ENCODE measurements at places on chromosomes 4 and X.

DNA sequence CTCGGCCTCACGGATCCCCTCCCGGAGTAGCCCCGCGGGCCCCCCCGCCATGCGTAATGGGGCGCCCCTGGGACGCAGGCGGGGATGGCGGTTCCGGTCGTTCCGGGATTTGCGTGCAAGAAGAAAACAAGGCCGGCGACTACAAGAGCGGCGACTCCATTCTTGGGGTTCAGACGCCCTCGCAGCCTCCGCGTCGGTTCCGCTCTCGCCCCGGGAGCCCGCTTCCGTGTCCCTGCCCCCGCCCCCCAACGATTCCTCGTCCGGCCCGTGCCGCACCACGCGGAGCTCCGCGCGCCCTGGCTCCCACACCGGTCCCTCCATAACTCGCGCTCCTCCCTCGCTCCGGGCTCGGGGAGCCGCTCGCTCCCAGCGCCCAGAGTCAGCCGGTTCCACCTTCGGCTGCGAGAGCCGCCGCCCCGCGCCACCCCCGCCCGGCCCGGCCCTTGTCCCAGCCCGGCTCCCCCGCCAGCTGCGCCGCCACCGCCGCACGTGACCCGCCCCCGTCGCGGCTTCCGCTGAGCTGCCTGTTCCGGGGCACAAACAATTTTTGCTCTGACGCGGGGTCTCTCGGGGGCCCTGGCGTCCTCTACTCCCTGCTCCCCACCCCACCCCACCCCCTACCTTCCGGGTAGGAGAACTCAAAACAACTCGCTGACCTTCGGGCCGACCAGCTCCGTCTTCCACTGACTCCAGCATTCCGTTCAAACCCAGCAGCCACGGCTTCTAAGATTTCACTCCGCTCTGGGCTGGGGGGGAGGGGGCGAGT, 78.8 kb upstream of the BCOR start:
- DNase-seq: peak; percentile 72

DNA sequence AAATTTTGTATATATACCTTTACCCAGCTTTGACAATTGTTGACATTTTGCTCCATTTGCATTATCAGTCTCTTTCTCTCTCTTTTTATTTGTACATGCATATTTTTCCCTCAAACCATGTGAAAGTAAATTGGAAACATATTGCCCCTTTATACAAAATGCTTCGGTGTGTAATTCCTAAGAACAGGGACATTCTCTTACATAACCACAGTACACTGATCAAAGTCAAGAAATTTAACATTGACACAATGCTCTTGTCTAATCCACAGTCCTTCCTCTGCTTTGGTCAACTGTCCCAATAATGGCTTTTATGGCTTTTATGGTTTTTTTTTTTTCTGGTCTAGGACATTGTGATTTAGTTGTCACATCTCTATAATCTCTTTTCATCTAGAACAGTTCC, 9.5 kb upstream of the SMS start:
- no peak for DNase-seq

DNA sequence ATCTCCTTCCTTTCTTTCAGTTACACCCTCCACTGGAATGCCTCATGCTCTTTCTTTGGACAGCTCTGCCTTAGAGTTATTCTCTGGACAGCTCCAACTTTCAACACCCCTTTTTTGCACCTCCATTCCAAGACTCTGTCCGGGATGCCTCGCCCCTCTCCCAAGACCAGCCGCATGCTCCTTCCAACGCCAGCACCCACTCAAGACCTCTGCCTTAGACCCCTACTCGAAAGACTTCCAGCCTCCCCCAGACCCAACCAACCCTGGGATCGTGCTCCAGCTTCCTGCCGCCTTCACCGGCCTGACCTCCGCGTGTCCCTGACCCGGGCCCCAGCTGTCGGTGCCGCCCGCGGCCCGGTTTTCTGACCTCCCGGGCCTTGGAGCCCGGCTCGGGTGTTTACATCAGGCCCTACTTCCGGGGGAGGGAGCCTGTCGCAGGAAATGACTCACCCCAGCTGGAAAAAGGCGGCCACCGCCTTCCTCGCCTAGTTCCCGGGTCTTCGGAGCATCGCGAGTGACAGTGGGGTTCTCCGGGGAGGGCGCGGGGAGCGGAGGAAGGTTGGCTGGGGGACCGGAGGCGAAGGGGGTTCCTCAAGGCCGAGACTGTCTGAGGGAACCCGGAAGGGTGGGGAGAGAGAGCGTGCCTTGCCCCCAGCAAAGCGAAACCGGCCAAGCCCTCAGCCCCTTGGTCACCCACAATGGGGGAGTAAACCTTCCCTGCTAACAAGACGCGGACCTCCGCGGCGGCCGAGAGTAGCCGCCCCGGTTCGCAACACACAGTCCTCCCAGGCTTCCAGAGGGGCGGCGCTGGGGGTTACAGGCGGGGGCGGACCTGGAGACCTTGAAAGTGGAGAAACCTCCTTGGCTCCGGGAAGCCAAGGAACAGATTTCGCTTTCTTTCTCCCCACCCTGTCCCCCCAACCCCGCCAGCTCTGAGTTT, at the start of gene WDR45:
TSS of gene WDR45 (minus strand) at position 399 of the 940 bp plus-strand sequence. CDS start 1,792 bp downstream, outside the sequence.
- peak; percentile 60 for DNase-seq

DNA sequence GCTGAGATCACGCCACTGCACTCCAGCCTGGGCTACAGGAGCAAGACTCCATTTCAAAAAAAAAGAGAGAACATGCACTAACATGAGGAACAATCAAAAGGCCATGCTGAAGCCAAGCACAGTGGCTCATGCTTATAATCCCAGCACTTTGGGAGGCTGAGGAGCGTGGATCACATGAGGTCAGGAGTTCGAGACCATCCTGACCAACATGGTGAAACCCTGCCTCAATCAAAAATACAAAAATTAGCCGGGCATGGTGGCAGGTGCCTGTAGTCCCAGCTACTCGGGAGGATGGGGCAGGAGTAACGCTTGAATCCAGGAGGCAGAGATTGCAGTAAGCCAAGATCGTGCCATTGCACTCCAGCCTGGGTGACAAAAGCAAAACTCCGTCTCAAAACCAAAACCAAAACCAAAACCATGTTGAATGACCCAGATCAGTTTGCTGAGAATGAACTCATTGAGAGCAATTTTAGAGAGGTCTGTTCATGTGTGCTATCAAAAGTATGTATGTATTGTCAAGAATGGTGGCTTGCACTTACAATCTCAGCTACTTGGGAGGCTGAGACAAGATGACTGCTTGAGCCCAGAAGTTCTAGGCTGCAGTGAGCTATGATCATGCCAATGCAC, 44.8 kb downstream of the PDS5A start:
- no peak for DNase-seq

GRCh38 chr4:61853041-61853440, 652.9 kb downstream of the ADGRL3 start:
- no peak for DNase-seq

GRCh38 chrX:133511041-133511440, 95.8 kb upstream of the GPC4 start:
- no peak for DNase-seq

GRCh38 chr4:184680698-184681097, 31.2 kb downstream of the PRIMPOL start:
- no peak for DNase-seq

- DNase-seq: no peak
These were observed 4.3 kb upstream of the SHROOM3 start for GRCh38 chr4:76430519-76431388.

GRCh38 chrX:40156470-40157227, 58.9 kb upstream of the BCOR start:
- no peak for DNase-seq

DNA sequence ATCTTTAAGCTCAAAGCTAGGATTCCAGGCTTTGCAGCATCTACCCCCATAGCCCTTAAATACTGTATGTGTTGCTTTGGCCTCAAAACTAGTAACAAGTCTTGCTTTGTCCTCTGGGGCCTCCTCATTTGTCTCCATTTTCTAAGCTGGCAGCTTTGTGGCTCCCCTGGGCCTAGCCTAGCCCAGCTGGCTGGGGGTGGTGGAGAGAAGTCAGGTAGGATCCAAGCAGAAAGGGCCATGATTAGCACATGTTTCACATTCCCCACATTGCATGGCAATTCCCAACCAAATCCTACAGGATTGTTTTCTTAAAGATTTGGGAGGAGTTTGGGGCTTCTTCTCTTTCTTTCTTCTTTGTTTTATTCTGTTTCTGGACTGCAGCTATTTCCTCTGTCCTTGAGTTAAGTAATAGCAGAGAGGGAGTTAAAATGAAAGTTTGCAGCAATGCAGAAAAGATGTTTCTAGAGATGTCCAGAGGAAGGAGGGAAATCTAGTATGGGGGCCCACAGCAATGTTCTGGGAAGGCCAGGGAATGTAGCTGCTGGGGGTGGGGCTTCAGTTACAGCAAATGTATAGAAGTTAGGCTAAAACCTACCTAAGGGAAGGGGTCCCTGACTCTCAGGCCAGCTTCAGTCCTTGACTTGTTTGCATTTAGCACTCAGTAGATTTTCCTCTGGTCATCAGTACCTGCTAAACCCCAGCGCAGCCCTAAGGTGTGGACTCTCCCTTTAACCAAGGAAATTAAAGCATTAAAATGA, 92.1 kb downstream of the SHROOM4 start:
- no peak for DNase-seq

DNA sequence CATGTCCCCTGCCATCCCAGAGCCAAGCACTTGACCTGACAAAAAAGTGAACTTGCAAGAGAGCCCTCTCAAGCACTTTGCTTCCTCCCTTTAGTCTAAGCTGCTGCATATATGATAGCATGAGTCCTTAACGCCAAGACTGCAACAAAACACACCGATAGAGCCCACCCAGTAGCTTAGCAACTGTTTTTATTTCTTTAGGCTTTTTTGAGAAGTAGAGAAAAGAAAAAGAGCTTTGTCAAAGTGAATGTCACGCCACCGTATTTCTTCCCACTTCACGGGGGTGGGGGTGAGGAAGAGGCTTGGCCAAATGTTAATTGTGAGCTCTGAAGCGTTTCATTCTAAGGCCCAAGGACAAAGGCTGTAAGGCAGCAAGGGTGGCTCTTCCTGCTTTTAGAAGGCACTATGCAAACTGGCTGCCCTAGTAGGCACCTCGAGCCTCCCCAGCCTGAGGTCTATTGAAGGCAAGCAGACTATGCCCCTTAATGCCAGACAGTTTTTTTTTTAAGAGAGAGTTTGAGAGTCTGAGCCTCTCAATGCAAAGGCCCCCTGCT, 138.6 kb downstream of the HS6ST2 start:
- no peak for DNase-seq

- DNase-seq: no peak
These were observed 431.5 kb upstream of the BOD1L1 start for GRCh38 chr4:14059006-14059405.

DNA sequence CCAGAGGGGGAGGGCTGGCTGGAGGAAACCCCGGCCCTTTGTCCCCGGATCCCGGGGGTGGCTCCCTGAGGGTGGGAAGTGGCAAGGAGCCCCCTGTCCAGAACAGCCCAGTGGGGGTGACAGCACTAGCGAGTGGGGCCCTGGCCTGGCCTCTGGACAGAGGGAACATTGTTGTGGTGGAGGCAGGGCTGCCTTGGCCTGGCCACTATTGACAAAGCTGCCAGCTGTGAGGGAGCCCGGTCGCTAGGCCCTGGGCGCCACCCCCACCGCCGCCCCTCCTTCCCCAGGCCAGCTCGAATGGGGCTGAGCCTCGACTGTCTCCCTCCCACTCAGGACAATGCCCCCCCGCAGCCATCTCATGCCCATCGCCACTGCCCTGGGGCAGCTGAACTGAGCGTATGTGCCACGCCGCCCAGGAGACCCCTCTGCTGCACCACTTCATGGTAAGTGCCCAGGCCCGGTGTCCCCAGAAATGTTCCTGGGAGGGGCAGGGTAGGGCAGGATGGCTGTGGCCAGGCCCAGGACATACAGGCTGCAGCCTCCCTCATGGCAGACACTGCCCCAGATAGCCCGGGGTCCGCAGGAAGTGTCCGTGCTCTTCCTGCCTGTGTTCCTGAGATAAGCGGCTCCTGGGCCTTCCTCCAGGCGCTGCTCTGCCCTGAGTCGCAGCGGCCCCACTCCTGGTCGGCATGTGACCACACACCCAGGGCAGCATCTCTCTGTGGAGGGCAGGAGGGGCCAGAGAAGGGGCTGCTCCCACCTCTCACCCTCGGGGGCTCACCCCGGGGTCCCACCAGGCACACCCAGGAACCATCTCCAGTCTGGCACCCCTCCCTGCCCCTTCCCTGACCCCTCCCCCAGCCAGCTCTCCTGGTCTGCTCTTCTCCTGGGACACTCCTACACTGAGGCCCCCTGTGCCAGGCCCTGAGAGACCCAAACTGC, 1.4 kb downstream of the PLXNB3 start:
- DNase-seq: no peak

- no peak for DNase-seq
These were observed 58.4 kb upstream of the NEIL3 start for GRCh38 chr4:177251237-177251636.

- no peak for DNase-seq
These were observed 538.7 kb upstream of the PABPC4L start for GRCh38 chr4:134740290-134740689.

GRCh38 chr4:53638919-53639318, 47.6 kb upstream of the LNX1 start:
- no peak for DNase-seq
